Memory B cell (primary cell): ENCODE measurements at places on chromosomes 4 and X.

GRCh38 chr4:139453041-139453370 lies 915 bp upstream of the RAB33B start:
- DNase-seq: peak; percentile 81

DNA sequence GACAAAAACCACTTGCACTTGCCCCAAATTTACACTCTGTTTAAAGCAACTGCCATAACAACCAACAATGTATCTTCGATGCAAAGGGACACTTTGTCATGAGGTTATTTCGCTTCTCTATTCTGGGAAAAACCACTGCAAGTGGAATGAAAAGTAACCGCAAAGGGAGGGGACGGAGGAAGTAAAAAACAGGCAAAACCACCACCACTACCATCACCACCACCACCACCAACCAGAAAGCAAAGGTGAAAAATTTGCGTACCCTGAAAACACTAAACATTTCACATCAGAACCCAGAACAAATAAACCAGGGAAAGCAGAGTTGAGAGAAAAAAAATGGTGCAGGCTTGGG lies 1.2 kb upstream of the N4BP2 start:
- DNase-seq: peak; percentile 36

DNA sequence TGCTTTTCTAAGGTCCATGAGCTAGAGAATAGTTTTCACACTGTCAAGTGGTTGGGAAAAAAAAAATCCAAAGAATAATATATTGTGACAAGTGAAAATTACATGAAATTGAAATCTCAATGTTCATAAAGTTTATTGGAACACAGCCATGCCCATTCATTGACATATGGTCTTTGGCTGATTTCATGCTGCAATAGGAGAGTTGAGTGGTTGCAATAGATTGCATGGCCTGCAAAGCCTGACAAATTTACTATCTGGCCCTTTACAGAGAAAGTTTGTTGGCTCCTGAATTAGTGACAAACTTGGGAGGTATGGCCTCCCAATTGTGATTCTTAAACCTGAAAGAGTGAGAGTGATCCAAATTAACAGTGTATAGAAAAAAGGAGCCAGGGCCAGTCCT lies 115.5 kb upstream of the FAM9C start:
- no peak for DNase-seq

- DNase-seq: no peak
Observed at GRCh38 chr4:186749611-186750281, 26.1 kb upstream of the FAT1 start.

DNA sequence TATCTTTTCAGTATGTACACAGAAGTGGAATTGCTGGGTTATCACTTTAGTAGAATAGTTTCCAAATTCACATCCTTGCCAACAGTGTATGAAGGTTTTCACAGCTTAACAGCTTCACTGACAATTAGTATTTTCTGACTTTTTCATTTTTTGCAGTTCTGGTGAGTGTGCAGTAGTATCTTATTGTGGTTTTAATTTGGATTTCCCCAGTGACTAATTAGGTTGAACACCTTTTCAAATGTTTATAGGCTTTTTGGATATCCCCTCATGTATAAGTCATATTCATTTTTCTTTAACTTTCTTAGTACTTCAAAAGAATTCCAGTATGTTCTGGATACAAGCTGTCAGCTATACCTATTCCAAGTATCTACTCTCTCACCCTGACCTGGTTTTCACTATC lies 37.1 kb downstream of the BRCC3 start:
- DNase-seq: no peak

- DNase-seq: no peak
Observed at GRCh38 chr4:38532908-38533499, 131.0 kb upstream of the KLF3 start.

- no peak for DNase-seq
Observed at GRCh38 chr4:147482281-147482680, 1.4 kb downstream of the EDNRA start.

DNA sequence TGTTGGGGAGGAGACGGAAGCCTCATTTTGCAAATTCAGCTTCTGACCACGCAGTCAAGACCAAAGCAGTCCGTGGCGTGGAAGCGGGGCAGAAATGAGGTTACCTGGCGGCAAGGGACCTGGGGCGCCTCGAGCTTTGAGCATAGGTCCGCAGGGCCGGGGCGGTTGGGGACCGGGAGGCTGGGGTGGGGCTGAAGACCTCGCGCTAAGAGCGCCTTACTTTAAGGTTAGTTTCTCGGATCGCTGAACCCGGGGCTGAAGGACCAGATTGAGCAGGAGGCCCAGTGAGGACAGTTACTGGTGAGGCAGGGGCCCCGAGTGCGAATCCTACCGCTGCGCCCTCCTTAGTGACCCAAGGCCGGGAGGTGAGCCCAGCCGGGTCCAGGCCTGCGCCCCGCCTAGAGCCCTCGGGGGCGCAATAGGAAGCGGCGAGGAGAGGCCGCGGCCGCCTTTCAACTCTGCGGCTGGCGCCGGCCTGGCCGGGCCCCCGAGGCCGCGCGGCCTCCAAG lies 7.5 kb downstream of the MSX1 start:
- DNase-seq: no peak

DNA sequence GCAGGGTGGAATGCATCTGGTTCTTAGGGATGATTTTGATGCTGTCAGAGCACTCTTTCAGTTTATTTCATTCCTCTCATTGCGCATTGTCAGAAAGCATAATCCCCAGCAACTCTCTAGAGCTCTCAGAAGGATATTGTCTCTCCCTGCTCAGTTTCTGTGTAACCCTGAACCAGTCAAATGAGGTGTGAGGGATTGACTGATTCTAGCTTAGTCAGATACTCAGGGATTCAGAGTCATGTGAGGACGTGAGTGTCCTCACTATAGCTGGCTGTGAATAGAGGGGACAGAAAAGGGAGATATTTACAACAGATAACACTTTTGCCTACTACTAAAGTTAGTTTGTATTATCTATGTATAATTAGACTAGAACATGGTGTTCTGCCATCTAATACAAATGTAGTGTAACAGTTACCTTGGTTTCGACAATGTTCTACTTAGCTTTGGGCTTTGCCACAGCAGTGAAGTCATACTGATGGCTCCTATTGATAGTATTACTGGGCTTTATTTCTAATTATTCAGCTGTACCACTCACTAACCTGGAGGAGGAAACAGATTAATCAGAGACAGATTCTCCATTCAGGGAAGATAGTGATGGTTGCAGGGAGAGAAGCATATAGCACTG lies 19.5 kb downstream of the AP1AR start:
- no peak for DNase-seq

DNA sequence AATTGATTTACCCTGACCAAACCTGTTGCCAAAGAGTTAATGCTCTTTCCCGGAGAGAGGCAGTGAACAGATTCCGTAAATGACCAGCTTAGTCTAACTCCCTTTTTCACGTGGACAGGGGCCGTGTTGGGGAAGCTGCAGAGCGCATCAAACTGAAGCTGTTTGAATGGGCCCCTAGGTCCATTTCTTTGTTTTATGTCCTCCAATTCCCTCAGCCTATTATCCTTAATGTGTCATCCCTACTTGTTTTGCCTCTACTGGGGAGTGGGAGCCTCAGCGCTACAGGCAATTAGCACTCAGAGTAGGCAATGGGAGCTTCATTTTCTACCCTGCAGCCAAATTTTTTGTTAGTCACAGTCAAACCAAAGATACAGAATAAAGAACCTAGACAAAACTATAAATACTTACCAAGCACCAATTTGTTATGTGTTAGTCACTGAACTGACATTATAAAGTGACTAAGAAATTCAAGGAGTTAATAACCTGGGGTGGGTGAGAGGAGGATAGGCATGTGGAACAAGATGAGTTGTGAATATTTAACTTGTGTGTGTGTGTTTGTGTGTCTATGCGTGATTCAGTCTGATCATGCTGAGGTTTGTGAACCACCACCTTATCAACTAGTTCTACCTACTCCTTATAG lies 417.4 kb downstream of the PACRGL start:
- no peak for DNase-seq

GRCh38 chr4:68216501-68216900 lies 29.0 kb downstream of the TMPRSS11B start:
- DNase-seq: no peak

DNA sequence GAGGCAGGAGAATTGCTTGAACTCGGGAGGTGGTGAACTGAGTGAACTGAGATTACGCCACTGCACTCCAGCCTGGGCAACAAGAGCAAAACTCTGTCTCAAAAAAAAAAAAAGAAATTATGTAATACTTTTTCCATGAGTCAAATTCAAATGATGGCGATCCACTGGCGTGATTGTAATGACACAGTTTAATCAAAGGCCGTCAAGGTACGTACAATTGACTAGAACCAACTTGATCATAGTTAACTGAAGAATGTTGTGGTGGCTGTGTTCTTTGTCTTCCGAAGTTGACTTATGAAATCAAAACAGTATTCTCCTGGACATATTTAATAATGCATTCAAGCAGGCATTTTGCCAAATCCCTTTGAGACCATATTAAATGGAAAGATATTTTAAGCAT lies 318.6 kb upstream of the FAT1 start:
- no peak for DNase-seq

DNA sequence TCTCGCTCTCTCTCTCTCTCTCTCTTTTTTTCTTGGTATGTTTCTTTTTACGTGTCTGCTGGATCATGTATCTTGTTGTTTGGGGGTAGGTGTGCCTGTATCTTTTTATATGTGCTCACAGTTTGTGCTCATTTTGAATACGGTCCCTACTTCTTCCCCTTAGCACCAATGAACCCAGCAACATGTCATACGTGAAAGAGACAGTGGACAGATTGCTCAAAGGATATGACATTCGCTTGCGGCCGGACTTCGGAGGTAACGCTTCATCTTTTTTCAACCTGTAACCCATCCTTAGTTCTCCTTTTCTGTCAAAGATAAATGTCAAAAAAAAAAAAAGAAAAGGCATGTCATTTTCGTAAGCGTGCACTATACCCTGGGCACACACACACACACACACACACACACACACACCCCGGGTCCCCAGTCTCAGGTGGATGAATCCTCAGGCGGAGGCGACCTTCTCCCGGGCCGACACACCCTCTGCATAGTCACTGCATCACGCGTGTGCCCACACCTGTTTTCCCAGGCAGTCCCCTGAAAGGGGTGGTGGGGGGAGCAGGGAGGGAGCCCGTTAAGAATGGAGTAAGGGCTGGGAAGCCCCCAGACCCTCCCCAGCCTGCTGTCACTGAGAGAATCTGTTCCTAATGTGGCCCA lies 511 bp downstream of the GABRB1 start:
- no peak for DNase-seq

- DNase-seq: no peak
Observed at GRCh38 chrX:150533863-150534262, 34.6 kb upstream of the MTM1 start.

GRCh38 chr4:74117024-74117534 lies 18.1 kb upstream of the CXCL2 start:
- no peak for DNase-seq

DNA sequence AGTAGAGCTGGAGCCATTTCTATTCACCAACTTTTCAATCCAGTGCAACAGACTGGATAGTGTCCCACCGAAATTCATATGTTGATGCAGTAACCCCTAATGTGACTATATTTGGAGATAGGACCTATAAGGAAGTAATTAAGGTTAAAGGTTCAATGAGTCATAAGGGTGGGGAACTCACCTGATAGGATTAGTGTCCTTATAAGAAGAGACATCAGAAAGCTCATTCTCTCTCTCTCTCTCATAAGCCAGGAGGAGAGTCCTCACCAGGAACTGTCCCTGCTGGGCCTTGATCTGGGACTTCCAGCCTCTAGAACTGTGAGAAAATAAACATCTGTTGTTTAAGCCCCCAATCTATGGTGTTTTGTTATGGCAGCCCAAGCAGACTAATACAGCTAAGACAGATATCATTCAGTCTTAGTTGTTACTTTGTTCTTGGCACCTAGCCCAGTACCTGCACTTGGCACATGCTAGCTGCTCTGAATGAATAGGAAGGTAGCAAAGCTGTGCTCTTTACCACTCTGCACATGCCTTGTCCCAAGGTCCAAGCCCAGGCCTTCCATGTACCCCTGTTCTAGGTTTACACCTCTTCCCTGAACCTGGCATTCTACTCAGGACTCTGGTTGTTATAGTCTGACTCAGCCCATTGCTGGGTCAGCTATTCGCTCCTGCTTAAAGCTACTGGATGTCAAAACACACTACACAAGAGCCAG lies 19.2 kb upstream of the BRS3 start:
- no peak for DNase-seq

DNA sequence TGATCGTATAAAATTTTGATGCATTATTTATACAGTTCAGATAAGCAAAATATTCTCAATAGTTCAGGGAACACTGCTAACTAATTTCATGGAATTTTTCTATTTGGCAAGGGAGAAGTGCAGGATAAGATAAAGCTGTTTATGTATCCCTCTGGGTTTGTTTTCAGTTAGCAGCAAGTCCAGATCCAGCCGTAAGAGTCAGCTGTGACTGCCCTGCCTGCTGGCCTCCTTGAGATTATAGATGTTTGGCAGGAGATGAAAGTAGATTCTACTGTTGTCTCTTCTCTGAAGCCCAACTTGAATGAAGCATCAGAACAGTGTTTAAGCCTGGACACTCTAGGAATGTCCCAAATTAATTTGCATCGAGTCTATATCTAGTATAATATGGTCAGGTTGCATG lies 29.5 kb downstream of the ANTXR2 start:
- no peak for DNase-seq

- DNase-seq: no peak
Observed at GRCh38 chrX:52118262-52118661, 49.3 kb upstream of the MAGED4B start.

- peak; percentile 31 for DNase-seq
Observed at GRCh38 chr4:127781300-127782024, 660 bp upstream of the HSPA4L start.

- no peak for DNase-seq
Observed at GRCh38 chrX:24285082-24285481, 28.8 kb downstream of the SUPT20HL2 start.

- no peak for DNase-seq
Observed at GRCh38 chr4:151799417-151800012, 38.7 kb upstream of the GATB start.

DNA sequence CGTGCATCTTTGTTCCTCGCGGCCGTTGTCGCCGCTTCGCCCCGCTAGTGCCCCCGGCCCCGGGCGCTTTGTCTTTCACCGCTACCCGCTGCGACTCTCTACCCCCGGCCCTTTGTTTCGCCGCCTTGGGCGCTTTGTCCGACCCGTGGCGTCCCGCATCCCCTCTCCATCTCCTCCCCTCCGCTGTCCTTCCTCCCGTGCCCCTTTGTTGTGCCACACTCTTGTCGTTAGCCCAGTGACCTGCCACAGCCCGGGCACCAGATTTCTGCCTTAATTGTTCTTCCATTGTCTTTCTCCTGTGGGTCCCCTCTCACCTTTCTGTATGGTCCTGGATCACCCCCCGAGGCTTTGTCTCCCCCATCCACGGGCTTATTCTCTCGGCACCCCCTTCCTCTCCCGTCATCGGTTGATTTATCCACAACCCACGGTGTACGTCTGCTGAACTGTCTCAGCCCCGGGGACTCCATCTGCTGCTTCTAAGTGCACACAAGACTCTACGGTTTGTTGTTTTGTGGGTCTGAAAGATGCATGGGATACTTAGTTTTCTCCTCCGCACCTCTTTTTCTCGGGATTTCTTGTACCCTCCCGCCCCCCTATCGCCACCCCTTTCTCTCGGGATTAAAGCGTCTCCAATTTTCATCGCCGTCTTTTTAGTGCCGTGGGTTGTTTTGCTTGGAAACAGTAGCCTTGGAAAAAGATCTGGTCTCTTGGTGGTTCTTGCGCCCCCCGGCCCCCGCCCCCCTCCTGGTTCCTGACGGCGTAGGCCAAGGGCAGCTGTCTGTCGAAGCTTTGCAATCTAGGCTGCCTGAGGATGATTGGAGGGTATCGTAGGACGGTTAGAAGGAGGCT lies 783 bp downstream of the RBPJ start:
- no peak for DNase-seq

- DNase-seq: no peak
Observed at GRCh38 chrX:71993371-71993770, 82.7 kb downstream of the NHSL2 start.
